Karpas-422 (cell line): ENCODE measurements at places on chromosomes 6 and 20. TPM values are rescaled to one million over a fixed set of nuclear protein-coding genes. Genes with fewer than 3 reads are reported as not detected.

ANKRD66 gene
- not detected in 2 replicates for total RNA-seq

DEFB132 gene
- total RNA-seq = 0.22 TPM in 1 of 2 replicates, not detected in the other

DZANK1 gene
- total RNA-seq = 27.9 and 35.6 TPM in 2 replicates

DNA sequence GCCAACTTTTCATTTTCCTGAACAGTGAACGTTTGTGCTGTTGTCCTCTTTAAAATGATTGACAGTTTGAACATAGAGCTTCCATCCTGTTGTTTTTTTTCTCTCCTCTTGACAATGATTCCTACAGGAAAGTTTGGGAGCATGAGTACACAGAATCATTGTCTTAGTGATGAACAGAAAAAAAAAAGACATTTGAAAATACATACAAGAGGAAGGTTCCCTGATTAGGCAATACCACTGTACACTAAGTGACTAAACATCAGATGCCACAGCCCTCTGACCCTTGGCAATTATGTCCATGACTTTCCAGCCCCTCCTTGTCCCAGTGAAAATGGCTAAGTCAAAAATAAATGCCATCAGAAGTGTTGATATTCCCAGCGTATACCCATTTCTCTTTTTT is 71.5 kb downstream of the RTN4IP1 start:
- no peak for DNase-seq
- H3K27ac ChIP-seq = no peak overlapping the region
- no peaks in the 10 kb centered on the region for H3K27me3 ChIP-seq
- H3K36me3 ChIP-seq = peaks cover 76% of the 10 kb centered on the region
- H3K4me1 ChIP-seq = 0 out of 2 replicates have a peak, but pooled peaks cover under 1% of the 10 kb centered on the region

DNA sequence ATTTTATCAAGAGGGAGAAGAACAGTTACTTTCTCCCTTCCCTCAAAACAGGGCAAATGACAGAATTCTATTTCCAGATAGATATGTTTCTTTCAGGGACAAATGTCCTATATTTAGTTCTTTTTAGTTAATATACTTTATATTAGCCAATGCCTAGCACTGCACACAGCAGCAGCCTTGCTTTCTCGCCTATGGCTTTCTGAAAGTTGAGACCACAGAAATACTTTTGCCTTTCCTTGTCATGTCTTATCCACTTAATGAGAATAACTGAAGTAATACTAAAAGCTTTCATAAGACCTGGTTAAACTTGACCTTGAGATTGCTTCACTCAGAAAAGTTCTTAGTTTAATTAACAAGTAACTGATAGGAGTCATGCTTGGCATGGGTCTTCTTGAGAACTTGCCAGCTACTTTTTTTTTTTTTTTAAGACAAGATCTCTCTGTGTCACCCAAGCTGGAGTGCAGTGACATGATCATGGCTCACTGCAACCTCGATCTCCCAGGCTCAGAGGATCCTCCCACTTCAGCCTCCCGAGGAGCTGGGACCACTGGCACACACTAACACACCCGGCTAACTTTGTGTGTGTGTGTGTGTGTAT is 159.3 kb downstream of the CDKAL1 start:
- peaks cover 11% of the 10 kb centered on the region for H3K4me1 ChIP-seq
- DNase-seq = no peak
- H3K4me3 ChIP-seq = no peak overlapping the region
- no peak overlapping the region for H3K27ac ChIP-seq

DNA sequence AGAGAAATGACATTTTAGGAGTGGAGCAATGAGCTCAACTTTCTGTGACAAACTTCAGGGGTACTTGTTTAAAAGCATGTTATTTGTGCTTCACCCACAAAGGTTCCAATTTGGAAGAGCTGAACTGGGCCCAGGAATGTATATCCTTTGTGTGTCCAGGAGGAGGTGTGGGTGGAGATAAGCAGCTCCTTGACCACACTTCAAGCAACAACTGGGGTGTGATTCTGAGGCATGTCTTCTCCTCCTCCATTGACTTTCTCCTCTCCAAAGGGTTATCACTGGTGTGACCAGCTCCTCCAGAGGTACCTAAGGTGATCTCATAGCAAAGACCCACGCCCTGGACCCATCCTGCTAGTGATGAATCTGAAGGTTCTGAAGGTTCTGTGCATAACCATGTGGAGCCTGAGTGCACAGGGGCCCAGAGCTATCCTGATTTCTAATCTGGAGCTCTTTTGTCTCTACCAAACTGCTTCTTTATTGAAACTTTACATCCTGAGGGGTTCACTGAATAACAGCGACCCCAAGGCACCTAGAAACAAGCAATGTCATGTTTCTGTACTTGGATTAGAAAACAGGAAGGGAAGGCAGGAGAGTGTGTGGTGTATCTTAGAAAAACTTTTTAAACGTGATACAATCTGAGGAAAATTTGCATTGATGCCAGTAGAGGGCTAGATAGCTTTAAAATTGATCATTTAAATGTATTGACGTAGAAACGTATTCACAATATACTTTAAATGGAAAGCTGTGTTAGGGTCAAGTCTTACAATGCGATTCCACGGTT is 60.9 kb upstream of the CD93 start:
- H3K27me3 ChIP-seq = no peaks in the 10 kb centered on the region
- peak overlapping the region; percentile 65 for H3K27ac ChIP-seq
- 0 out of 2 replicates have a peak overlapping the region, but pooled peaks have one; percentile 30 for H3K4me3 ChIP-seq
- DNase-seq = peak; percentile 54
- no peaks in the 10 kb centered on the region for H3K36me3 ChIP-seq
- H3K4me1 ChIP-seq = peaks cover 72% of the 10 kb centered on the region

DNA sequence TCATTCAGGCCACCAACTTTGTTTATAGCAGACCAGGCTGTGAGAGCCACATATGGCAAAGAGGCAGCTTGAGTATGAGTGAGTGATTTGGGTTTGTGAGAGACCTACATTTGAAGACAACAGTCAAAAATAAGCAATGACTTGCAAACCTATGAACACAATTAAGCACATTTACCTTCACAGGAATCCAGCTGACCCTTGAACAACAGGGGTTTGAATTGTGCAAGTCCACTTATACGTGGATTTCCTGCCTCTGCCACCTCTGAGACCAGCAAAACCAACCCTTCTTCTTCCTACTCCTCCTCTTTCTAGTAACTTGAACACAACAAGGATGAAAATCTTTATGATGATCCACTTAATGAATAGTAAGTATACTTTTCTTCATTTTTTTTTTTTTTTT is 10.1 kb downstream of the RTN4IP1 start:
- H3K27ac ChIP-seq = peak overlapping the region; percentile 85
- no peak for DNase-seq
- peaks cover 46% of the 10 kb centered on the region for H3K4me1 ChIP-seq
- H3K4me3 ChIP-seq = no peak overlapping the region
- no peaks in the 10 kb centered on the region for H3K27me3 ChIP-seq
- peaks cover 40% of the 10 kb centered on the region for H3K36me3 ChIP-seq

- no peak for DNase-seq
- H3K4me3 ChIP-seq = no peak overlapping the region
- no peaks in the 10 kb centered on the region for H3K36me3 ChIP-seq
- no peak overlapping the region for H3K27ac ChIP-seq
- H3K4me1 ChIP-seq = no peaks in the 10 kb centered on the region
Observed at GRCh38 chr6:150245148-150245935, 102.5 kb downstream of the PPP1R14C start.

DNA sequence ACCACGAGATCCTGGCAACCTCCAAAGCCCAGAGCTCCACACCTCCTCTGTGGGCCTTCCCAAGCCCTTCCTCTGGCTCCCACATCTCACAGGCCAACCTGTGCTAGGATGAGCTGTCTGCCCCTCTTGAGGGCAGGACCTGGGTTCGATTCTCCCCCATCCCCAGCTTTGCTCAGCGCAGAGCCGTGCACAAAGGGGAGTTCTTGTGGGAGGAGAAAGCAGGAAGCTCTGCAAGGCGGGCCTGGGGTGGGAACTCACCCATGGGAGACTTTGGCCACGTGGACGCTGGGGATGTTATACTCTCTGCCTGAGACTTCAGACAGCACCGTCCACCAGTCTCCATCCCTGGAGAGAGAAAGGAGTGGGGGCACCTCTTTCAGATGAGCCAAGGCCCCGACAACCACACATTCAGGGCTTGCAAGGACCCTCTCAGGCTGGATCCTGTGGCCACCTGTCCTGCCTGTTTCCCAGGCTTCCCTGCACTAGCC is 12.7 kb downstream of the SLA2 start:
- H3K27ac ChIP-seq = no peak overlapping the region
- no peak overlapping the region for H3K4me3 ChIP-seq
- H3K36me3 ChIP-seq = no peaks in the 10 kb centered on the region
- H3K4me1 ChIP-seq = no peaks in the 10 kb centered on the region
- no peaks in the 10 kb centered on the region for H3K27me3 ChIP-seq

DNA sequence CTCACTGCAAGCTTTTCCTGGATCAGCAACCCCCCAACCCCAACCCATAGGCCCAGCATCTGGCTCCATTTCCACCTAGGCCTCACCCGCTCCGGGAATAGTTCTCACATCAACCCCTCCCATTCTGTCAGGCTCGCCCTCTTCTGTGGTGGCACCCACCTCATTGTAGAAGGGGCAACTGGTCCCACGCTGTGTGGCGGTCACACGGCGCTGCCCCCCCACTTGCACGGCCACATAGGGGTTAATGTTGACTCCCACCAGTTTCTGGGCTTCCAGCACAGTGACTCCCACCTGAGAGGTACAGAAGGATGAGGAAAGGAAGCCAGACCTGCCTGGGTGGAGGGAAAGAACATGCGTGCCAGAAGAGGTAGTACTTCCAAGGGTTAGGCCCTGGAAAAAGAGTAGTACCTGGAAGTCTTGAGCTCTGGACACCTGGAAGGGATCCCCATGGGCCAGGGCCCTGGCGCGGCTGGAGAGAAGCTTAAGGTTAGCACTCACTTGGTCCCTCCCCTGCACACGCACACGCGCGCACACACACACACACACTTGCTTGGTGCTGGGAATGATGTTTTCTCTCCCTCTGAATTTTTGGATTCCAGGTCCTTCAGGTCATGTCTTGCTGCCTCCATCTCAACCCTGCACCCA is 12.7 kb upstream of the SPAG4 start:
- H3K27me3 ChIP-seq = no peaks in the 10 kb centered on the region
- no peaks in the 10 kb centered on the region for H3K36me3 ChIP-seq
- no peak for DNase-seq
- H3K4me3 ChIP-seq = no peak overlapping the region
- peaks cover 12% of the 10 kb centered on the region for H3K4me1 ChIP-seq

DNA sequence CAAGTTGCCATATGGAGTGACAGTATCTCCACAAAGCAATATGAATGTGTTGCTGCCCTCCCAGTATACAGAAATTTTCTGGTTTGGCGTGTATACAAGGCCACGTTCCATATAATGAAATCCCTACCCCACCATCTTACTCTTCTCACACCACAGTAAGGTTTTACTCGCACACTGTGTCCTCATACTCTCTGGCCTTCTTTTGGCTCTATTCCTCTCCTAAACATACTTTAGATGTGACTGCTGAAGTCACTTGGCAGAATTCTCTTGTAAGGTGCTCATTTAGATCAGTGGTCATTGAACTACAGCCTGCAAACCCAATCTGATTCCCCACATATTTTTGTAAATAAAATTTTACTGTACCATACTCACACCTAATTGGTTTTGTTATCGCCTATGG is 123.2 kb downstream of the RFPL4B start:
- H3K27ac ChIP-seq = no peak overlapping the region
- no peaks in the 10 kb centered on the region for H3K27me3 ChIP-seq
- H3K36me3 ChIP-seq = no peaks in the 10 kb centered on the region

DNA sequence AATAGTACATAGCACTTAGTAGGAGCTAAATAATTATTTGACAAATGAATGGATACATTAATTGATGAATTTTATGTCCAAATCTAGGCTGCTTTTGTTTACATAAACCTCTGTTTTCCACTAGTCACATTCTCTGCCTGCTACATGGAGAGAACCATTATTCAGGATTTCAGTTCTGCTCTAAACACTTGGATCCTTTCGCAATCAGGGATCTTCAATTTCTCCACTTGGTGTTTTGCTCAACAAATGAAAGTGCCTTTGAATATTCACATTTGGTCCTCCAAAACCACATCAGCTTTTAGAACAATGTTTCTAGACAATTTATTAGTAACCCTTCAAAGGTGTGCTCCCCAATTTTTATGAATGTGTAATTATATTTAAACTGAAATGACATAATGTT is 30.6 kb upstream of the HLA-DQB1 start:
- H3K4me1 ChIP-seq = peaks cover 25% of the 10 kb centered on the region
- no peak overlapping the region for H3K27ac ChIP-seq
- H3K36me3 ChIP-seq = no peaks in the 10 kb centered on the region
- peak; percentile 28 for DNase-seq
- no peak overlapping the region for H3K4me3 ChIP-seq
- no peaks in the 10 kb centered on the region for H3K27me3 ChIP-seq

DNA sequence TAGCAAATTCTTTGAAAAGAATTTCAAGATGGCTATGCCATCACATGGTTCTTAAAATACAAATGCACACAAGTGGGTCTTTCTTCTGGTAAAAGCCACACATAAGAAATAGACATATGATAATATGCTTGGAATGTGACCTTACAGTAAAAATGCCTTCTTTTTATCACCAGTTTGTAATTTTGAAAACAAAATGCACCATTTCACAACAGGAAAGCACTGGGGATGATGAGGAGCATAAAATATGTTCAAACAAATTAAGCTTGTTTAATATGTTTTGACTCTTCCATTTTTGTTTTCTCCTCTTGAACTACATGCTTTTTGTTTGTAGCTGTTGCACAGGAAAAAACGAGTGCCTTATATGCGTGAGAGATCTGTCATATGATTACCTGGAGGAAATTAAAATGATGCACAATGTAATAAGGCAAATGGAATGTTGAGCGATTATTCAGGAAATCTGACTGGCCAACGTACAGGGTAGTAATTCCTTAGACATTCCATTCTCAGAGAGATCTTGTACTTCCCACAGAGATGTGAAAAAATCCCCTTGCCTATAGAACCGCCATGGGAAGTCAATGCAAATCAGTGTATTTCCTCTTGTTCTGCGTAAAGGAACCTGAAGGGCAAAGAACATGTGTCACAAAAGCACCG is 911.6 kb downstream of the TFAP2A start:
- DNase-seq = no peak
- H3K27ac ChIP-seq = no peak overlapping the region

GRCh38 chr20:37921341-37921929 is 18.5 kb downstream of the VSTM2L start:
- DNase-seq = no peak
- no peaks in the 10 kb centered on the region for H3K36me3 ChIP-seq
- peaks cover 3% of the 10 kb centered on the region; the same call in 1 of the 2 replicates for H3K4me1 ChIP-seq
- H3K27me3 ChIP-seq = no peaks in the 10 kb centered on the region

- H3K4me1 ChIP-seq = peaks cover 4% of the 10 kb centered on the region; the same call in 1 of the 2 replicates
- H3K36me3 ChIP-seq = no peaks in the 10 kb centered on the region
- no peak overlapping the region for H3K4me3 ChIP-seq
- H3K27me3 ChIP-seq = no peaks in the 10 kb centered on the region; the same call in 1 of the 2 replicates
- H3K27ac ChIP-seq = no peak overlapping the region
- DNase-seq = no peak
Observed at GRCh38 chr6:85456782-85457181, 6.9 kb downstream of the NT5E start.

GRCh38 chr6:166444446-166444845 is 61.7 kb upstream of the MPC1 start:
- no peaks in the 10 kb centered on the region for H3K27me3 ChIP-seq
- DNase-seq = no peak
- H3K27ac ChIP-seq = no peak overlapping the region
- no peak overlapping the region for H3K4me3 ChIP-seq
